Endodermal cell (in vitro differentiated cells): ENCODE measurements at places on chromosomes 2 and 18. TPM values are rescaled to one million over a fixed set of nuclear protein-coding genes. Genes with fewer than 3 reads are reported as not detected.

DNA sequence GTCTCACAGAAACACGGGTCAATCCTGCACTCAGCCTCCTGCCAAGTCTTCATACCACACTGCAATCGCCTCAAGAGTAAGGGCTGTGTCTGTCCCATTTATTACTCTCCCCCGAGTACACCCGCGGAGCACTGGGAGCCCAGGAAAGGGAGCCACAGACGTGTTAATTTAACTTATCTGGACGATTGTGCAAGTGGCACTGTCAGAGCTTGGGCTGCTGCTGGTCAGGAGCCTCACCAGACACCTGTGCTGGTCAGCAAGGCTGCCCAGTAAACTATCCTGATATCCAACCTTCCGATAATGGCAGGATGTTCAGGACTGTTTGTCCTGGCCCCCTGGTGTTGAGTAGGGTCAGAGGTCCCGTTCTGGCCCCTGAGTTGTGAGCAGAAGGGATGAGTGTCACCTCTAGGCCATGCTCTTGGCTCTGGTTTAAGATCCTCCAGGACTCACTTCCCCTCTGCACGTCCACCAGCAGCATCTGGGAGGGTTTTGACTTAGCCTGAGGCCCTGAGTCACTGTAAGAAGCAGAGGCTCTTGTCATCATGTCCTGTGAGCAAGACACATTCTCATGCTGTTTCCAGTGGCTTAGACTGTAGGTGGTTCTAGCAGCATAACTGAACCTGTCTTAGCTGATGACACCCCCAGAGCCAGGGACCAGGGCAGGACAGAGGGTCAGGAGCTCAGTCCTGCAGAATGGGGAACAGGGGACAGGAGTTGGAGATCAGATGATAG lies 82.5 kb upstream of the ARL4C start:
- no peak overlapping the region for H3K27ac ChIP-seq
- no peak for DNase-seq
- no peaks in the 10 kb centered on the region for H3K27me3 ChIP-seq
- no peak overlapping the region for H3K4me3 ChIP-seq
- H3K4me1 ChIP-seq: peaks cover 2% of the 10 kb centered on the region

DNA sequence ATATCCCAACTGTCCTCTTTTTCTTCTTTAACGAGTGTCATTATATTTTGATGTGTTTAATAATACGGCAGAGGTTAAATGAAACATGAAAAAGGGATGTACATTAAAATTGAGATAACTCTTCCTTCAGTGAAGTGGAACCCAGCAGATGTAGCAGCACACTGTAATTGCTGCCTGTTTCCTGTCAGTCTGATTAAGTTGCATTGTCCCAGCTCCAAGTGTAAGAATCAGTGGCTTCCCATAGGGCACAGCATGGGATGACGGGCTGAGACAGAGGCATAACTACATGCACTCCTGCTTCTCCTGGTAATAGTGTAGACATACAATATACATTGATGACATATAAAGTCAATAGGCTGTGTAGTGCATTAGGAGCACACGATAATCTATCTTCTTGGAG lies 175.8 kb upstream of the TCF4 start:
- no peaks in the 10 kb centered on the region for H3K36me3 ChIP-seq
- peaks cover 10% of the 10 kb centered on the region for H3K4me1 ChIP-seq
- DNase-seq: no peak

DNA sequence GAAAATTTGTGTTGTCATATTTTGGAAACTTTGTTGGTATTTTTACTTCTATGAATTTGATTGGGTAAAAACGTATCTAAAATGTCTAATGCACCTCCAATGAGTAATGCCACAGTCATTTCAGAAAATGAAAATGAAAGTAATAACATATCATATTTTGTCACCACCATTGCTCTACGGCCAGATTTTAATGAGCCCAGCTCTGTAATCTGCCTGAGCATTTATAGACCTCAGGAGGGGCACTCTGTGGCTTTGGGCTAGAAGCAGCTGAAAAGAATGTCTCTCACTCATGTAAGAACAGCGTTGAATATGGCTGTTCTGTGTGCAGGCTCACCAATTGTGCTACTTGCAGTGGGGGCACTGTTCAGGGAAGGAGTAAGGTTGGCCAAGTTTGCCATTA lies 32.7 kb upstream of the ABCA12 start:
- no peak overlapping the region for H3K4me3 ChIP-seq
- H3K36me3 ChIP-seq: no peaks in the 10 kb centered on the region
- H3K4me1 ChIP-seq: no peaks in the 10 kb centered on the region
- H3K27ac ChIP-seq: no peak overlapping the region
- no peak for DNase-seq

DNA sequence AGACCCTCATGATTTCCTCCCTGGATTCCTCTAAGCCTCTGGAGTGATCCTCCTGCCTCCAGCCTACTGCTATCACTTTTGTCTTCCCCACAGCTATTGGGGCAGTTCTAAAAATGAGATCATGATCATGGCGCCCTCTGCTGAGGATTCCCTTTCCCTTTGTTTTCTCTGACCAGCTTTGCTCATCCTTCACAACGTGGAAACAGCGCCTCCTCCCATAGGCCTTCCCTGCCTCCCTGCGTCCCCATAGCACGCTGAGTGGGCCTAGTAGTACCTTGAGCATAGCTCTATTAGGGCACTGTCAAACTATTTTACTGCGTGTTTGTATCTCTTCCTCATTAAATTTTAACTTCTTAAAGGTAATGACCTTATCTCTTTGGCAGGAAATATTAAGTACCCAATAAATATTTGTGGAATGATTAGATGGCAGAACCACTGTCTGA lies 207.0 kb upstream of the FANCL start:
- no peak overlapping the region for H3K27ac ChIP-seq
- H3K27me3 ChIP-seq: no peaks in the 10 kb centered on the region
- no peaks in the 10 kb centered on the region for H3K36me3 ChIP-seq
- H3K4me3 ChIP-seq: no peak overlapping the region

DNA sequence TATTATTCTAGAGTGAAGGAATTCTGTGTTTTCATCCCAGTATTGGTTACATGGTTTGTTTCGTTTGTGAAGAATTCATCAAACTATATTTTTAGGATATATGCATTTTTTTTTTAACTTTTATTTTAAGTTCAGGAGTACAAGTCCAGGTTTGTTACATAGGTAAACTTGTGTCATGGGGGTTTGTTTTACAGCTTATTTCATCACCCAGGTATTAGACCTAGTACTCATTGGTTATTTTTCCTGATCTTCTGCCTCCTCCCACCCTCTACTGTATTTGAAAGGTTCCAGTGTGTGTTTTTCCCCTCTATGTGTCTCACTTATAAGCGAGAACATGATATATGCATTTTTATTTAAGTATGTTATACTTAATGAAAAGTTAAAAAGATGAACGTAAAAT lies 47.6 kb downstream of the SCN9A start:
- H3K4me3 ChIP-seq: no peak overlapping the region
- H3K4me1 ChIP-seq: no peaks in the 10 kb centered on the region
- no peaks in the 10 kb centered on the region for H3K27me3 ChIP-seq
- H3K27ac ChIP-seq: no peak overlapping the region
- H3K36me3 ChIP-seq: no peaks in the 10 kb centered on the region

Gene AGPS
- total RNA-seq: 69.2 to 76.8 TPM (median 75.4 TPM) in 3 replicates
